ENCODE measurements at places on chromosomes 4 and X. TPM values are rescaled to one million over a fixed set of nuclear protein-coding genes. Genes with fewer than 3 reads are reported as not detected.

NAA11 gene
- polyA plus RNA-seq: not detected

LDOC1 gene
- polyA plus RNA-seq: 57.7 TPM

ARAP2 gene
- 1.8 TPM for polyA plus RNA-seq

DNA sequence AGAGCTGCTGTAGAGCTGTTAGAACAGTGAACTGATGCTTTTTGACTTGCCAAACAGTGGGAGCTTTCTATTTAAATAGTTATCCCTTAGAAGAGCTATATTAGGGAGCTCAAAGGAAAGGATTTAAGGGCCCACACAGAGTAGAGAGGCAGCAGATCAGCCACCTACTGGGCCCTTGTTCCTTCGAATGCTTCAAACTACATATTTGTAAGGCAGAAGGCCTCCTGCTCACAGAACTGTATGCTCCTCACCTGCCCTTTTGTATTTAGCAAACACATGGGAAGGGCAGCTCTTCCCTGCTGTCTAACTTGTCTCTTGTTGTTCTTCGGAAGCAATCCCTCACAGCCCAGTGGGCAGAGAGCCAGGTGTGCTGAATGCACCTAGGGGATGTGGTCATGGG is 38.0 kb downstream of the IL1RAPL1 start:
- no peak for DNase-seq

FAM13A gene
- 2.2 TPM for polyA plus RNA-seq

- DNase-seq: no peak
Measured at GRCh38 chr4:189374176-189374575, 566.5 kb upstream of the FRG1 start.

- no peak for DNase-seq
Measured at GRCh38 chr4:8702020-8702495, 109.5 kb downstream of the CPZ start.

GRCh38 chr4:74230902-74231499 is 73.1 kb downstream of the MTHFD2L start:
- DNase-seq: peak; percentile 72

DNA sequence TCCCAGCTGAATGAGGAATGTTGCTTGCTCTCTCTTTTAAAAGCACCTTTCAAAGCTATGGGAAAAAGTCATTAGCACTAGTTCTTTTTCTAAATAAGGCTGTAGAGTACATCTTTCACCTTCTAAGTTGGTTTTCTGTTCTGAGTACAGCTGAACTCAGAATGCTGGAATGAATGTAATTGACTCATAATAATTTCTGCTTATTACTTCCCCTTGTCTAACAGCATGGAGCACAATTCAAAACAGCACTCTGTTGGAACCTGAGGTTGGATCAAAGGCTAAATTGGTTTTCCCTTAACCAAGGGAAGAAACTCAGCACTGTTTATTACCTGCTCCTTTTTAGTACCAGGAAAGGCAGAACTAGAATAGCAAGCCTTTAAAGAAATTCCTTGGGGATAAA is 33.5 kb upstream of the CYP2U1 start:
- DNase-seq: no peak

ASMT gene
- not detected for polyA plus RNA-seq

DNA sequence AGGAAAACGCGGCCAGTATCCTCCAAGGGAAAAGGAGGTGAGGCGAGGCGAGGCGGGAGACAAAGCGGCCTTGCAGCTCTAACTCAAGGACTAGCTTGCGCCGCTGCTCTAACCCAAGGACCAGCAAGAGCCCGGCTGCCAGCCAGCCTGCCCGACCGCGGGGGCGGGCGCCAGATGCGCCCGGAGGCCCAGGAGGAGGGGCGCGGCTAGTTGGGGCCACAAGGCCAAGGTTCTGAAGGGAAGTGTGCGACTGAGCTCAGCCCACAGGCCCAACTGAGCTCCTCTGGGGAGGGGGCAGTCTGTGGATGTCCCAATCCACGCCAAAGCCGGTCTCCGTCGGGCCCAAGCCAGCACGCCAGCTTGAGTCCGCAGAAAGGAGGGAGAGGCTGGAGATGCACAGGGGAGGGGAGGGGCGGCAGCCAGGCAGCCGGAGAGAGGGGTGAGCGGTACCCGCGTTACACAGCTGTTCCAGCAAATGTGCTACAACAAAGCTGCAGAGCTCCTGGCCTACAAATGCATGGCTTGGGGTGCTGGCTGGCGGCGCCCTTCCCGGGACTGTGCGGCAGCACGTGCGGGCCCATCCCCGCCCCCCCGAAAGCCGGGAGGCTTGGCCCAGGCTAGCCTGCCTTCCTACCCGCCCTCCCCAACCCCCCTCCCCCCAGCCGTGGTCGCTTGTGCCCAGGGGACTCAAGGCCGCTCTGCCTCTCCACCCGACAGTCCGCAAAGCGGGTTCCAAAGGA is 637 bp downstream of the AMER1 start:
- peak; percentile 3 for DNase-seq

GRCh38 chr4:10753336-10753735 is 68.8 kb upstream of the CLNK start:
- DNase-seq: no peak

SPIN2A gene
- polyA plus RNA-seq: 0.08 TPM

USP51 gene
- 0.25 TPM for polyA plus RNA-seq

GRCh38 chr4:184544788-184545409 is 70.5 kb upstream of the IRF2 start:
- DNase-seq: no peak

SLC6A14 gene
- 0.01 TPM for polyA plus RNA-seq

DNA sequence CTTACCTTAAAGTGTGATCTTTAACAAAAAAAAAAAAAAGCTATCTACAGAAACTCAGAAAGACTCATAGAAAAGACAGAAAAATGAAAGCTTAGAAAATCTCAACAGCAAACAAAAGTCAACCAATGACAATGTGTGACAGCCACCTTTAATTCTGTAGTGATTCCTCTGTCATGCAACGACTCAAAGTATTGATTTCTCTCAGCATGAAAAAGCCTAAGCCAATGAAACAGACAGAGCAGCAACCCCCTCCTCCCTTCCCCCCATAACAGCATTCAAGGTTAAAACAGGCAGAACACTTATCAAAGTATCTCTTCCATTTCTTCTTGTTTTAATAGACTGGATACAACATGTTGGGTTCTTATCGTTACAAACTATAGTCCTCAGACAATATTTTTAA is 112.5 kb downstream of the MAB21L2 start:
- no peak for DNase-seq

DNA sequence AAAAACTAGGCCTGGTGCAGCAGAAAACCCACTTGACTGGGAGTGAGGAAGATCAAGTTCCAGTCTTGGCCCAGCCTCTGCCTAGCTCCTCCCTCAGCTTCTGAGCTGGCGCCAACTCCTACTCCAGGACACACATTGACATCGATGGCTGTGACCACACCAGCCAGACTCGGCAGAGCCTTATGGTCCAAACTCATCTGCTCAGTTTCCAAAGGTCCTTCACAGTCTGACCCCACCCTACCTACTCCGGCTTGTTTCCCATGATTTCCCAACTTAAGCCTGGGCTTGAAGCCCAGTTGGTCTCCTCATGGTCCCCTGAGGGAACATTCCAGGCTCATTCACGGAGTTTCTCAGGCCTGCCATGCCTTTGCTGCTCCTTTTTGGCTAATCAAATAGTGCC is 10.1 kb downstream of the ELF4 start:
- DNase-seq: no peak

DNA sequence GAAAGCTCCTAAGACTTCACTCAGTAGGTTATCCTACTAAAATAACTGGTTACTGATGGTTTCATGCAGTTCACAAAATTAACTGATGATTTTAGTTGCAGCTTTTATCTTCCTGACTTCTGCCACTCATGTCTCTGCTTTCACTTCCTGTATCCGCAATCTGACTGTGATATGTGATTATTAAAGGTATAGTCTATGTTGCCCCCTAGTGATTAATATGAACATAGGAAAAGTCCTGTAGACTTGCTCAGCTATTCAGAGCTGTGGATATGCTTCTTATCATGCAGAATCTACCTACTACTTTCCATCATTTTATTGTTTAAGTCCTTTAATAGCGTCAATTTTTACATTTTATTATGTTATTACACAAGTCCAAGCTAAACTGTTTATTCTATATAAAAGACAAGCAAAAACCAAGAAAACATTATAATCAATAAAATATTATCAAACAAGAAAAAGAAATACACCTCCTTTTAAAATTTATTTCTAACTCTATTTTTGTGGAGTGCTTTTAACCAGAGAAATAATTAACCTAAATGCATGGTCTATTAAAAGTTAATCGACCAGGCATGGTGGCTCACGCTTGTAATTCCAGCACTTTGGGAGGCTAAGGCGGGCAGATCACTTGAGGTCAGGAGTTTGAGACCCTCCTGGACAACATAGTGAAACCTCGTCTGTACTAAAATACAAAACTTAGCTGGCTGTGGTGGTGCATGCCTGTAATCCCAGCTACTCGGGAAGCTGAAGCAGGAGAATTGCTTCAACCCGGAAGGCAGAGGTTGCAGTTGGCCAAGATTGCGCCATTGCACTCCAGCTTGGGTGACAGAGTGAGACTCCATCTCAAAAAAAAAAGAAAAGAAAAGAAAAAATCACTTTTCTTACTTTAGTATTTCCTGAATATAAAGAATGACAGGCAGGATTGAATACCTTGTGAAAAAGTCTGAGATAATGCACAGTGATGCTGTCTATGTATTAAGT is 40.4 kb upstream of the TLR2 start:
- DNase-seq: no peak

PDLIM3 gene
- not detected for polyA plus RNA-seq

ERAS gene
- polyA plus RNA-seq: not detected

- no peak for DNase-seq
Measured at GRCh38 chrX:134173541-134174272, 63.3 kb upstream of the CCDC160 start.

DNA sequence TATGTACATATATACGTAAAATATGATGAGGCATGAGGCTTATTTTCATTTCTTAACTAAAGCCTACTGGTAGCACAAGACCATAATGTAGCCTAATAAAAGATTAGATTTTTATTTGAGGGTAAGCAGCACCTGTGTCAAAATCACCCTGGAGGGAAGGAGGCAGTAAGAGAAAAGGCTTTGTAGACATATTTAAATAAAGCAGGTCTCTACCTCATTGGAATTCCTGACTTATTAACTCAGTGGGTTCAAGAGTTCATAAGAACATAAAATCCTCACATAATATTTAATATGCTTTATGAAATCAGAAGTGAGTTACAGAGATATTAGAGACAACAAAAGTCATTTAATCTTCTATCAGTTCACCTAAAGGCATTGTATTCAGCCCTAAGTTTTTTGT is 261.6 kb upstream of the ANKRD50 start:
- peak; percentile 56 for DNase-seq

CFAP97 gene
- 6.2 TPM for polyA plus RNA-seq

- DNase-seq: no peak
Measured at GRCh38 chrX:107348051-107348450, 101.4 kb upstream of the FRMPD3 start.

DNA sequence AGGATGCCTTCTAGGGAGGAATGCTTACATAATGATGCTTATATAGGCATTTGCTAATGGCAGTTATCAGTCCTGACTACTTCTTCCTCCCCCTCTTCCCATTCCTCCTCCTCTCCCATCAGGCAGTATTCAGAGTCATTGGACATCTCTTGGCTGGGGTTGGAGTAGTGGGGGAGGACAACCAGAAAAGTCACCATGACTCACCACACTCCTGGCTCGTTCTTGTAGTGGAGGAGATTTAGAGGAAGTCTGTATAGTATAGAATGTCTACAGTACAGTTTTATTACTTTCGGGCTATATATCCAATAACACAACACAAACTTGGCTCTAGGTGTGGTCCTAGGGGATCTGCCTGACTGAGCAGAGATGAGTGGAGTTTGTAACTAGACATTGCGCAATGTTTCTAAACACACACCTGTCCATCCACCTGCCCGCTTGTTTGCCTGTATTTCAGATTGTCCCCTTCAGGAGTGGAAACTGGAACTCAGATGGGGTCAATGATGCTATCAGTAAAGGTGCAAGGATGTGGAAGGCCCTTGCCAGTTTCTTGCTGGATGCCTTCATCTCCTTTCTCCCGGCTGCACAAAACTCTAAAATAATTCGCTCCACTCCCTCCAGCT is 27.9 kb upstream of the KIAA1210 start:
- peak; percentile 5 for DNase-seq

DNA sequence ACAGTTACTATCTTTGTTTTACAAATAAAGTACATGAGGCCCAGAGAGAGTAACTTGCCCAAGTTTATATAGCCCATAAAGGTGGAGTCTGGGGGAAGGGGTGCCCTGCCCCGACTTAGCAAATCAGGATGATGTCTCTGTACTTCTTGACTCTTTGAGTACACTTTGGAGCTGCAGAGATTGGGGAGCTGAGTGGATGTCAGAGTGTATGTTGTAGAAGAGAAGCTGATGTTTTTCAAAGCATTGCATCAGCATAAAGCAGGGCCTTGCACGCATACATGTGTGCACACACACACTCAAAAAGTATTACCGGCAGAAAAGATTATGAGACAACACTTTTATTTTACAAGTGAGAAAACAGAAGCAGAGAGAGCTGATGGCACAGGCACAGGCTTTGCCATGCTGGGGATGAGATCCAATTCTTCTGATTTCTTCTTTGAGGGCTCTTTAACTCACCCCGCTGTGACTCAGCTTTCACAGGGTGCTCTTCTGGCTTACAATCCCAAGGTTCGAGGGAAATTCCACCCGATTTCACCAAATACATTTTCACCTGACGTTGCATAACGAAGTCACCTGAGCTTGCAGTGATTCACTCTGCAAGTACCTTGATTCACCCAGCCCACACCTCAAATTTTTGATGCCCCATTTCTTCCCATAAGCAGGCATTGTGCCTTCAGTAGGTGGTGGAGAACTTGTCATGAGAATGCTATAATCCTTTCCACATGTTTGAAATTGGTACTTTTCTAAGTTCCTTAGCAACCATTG is 292.8 kb upstream of the BOD1L1 start:
- peak; percentile 98 for DNase-seq

IL13RA2 gene
- polyA plus RNA-seq: 0.43 TPM

GRCh38 chr4:145681518-145681917 is 1.6 kb downstream of the C4orf51 start:
- DNase-seq: no peak

DIPK2B gene
- not detected for polyA plus RNA-seq

IBSP gene
- polyA plus RNA-seq: not detected

DNA sequence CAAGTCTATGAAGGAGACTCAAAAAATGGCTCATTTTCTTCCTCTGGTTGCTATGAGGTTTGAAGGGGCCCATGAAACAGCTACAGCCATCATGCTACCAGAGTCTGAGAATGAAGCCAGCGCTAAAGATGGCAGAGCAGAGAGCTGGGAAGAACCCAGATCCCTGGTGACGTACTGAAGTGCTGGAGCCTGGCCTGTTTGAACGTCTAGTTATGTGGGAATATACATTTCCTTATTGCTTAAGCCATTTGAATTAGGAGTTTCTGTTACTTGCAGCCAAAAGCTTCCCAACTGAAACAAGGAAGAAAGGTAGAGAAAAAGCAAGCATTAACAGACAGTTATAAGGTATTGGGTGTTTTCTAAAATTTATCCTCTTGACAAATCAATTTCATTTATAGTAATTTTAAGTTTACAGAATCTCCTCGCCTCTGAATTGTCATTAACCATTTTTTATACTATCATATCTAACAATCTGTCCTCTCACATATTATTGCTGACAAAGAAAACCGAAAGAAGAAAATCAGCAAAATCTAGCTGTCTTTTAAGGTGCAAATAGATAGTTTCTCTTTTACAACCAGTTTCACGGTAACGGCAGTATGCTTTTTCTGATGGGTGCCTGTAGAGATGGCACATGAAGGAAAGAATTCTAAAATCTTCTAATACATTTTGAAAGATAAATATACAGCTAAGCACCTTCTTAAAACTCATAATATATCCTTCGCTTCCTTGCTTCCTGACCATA is 8.9 kb upstream of the COQ2 start:
- no peak for DNase-seq

GRCh38 chr4:156472624-156473023 is 499.0 kb downstream of the PDGFC start:
- no peak for DNase-seq

GRCh38 chr4:73251384-73251783 is 7.2 kb downstream of the ANKRD17 start:
- DNase-seq: no peak

Data from foreskin keratinocyte (primary cell).